ENCODE measurements at places on chromosomes 16 and 17.

DNA sequence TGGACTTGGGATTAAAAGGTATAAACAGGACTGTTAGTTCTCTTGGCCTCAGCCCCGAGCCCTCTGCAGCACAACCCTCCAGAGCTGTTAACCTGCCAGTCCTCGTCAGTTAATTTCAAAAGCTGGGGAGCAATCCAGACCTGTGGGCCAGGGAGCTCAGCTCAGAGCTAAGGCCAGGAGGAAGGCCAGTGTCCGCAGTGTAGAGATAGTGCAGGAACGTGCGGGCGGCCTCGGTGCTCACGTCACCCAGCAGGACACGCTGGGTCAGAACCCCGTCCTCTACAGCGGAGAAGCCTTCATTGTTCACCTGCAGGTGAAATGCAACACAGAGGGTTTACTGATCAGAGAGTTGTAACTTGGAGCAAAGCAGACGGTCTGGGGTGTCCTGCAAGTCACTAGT lies 15.4 kb upstream of the NLRC3 start:
- no peak for DNase-seq

DNA sequence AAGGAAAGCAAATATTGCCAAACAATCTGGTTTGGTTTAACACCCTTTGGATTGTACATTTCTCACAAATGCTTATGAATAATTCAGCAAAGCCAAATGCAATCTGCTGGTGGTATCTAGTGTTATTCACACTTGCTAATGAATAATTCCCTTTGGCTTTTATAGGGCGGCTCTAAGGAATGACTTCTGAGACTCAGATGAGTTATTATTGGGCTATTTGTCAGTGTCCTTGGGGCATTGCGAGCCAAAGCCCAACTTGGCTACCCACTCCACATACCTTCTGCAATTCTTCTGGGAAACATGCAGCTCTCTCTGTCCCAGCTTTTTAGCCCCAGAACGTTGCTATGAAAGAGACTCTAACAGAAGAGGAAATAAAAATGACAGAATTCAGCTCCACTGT lies 41.1 kb downstream of the FTO start:
- no peak for DNase-seq

DNA sequence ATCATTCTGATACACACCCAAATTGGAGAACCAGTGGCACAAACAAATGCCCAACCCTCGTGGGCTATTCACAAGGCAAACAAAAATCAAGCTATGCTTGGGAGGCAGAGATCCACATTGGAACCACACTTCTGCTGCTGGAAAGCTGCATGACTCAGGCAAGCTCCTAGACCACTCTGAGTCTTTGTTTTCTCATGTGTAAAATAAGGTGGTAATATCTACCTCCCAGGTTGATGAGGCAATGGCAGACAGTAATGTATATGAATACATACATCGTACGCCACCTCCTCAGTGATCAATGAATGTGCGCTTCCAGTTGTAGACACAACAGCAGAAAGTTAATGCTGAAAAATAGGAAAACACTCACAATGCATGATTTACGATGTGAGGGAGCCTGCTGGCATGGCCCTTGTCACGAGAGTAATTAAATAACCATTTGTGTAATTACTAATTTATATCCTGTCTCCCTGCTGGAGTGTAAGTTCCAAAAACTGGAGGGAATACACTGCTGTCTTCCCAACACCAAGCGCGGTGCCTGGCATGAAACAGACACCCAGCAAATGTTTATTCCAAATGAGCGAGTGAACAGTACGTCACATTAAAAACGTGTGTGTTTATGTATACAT lies 69.9 kb upstream of the HSBP1 start:
- no peak for DNase-seq

DNA sequence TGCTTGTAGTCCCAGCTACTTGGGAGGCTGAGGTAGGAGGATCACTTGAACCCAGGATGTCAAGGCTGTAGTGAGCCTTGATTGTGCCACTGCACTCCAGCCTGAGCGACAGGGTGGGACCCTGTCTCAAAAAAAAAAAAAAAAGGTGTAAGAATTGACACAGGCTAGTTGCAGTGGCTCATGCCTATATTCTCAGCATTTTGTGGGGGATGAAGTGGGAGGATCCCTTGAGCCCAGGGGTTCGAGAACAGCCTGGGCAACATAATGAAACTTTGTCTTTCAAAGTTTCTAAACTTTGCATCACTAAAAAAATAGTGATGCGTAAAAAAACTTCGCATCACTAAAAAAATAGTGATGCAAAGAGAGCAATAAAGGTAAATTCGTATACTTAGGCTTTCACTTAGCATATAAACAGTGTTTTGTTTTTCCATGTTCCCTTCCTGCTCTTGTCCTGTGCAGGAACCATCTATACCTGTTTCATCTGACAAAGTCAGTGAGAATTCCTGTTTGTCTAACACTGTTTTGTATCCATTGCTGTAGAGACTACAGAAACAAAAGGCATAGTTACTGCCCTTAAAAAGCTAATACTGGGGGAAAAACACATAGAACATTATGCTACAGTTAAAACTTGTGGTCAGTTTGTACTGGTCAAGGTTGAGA lies 32.1 kb downstream of the CTCF start:
- DNase-seq = no peak

- DNase-seq = no peak
These were observed 941 bp upstream of the MRPS34 start for GRCh38 chr16:1773703-1774447.

GRCh38 chr16:72536723-72537435 lies 364.9 kb upstream of the PMFBP1 start:
- no peak for DNase-seq

GRCh38 chr16:27671410-27671809 lies 121.5 kb downstream of the KATNIP start:
- DNase-seq = no peak

- no peak for DNase-seq
These were observed 42.6 kb downstream of the SOCS1 start for GRCh38 chr16:11213373-11213772.

GRCh38 chr16:74071996-74072535 lies 224.5 kb upstream of the PSMD7 start:
- DNase-seq = no peak

DNA sequence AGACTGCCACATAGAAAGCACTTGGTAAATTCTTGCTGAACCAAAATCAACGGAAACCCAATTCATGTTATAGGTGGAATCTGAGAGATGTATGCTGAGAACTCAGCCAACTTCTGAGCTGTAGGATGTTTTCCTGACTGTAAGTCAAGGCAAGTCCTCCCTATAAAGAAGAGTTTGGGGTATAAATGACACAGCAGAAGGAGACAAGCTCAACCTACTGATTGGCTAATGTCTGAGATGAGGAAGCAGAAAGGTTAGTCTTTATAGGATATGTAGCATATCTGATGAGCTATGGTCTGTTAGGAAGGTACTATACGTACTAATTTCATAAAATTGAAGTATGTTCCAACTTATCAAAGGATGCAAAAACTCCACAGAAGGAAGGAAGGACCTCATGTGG lies 99.5 kb downstream of the XYLT1 start:
- DNase-seq = no peak

DNA sequence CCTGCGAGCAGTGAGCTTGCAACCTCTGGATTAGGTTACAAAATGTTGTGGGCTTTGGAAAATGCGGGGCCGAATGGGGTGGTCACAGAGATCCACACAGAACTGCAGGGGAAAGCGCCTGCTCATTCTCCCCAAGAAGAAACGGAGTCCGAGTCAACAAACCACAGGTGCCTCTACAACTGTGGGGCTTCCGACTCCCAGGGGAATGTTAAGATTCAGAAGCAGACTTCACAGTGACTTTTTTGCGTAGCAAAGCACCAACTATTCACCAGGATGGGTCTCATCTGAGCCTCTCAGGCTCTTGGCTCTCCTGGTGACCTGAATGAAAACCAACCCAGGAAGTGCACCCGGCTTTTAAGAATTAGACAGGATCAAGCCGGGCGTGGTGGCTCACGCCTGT lies 33.7 kb downstream of the NUBP1 start:
- DNase-seq = no peak

DNA sequence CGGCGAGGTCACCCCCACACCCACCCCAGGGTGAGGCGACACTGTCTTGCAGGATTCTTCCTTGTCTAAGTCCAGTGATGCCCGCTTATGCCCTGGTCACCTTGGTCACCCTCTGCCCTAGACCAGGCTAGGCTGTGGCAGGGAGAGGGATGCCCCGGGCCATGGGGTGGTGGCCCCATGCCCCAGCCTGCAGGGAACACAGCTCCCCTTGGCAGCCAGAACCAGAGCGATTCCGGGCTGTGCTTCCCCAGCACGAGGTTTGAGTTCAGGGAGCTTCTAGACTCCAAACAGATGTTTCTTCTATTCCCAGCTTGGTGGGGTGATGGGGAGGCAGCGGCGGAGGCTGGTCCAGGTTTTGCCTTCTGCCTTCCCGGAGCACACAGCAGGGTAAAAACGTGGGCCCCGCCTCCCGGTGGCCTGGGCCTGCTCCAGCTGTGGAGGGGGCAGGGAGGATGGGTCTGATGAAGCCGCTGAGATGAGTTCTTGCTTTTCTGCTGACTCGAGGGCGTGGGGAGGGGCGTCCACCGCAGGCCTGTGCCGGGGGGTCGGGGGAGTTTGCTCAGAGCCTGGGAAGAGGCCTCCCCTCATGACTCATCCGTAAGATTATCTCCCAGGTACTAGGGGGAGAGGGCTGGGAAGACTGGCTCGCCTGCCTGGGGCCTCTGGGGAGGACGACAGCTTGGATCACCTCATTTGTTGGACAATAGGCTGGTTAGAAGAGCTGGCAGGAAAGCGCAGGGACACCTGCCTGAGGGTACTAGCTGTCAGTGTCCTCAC lies 15.4 kb downstream of the SMTNL2 start:
- no peak for DNase-seq

GRCh38 chr17:56913353-56913866 lies 439 bp downstream of the TRIM25 start:
- no peak for DNase-seq

DNA sequence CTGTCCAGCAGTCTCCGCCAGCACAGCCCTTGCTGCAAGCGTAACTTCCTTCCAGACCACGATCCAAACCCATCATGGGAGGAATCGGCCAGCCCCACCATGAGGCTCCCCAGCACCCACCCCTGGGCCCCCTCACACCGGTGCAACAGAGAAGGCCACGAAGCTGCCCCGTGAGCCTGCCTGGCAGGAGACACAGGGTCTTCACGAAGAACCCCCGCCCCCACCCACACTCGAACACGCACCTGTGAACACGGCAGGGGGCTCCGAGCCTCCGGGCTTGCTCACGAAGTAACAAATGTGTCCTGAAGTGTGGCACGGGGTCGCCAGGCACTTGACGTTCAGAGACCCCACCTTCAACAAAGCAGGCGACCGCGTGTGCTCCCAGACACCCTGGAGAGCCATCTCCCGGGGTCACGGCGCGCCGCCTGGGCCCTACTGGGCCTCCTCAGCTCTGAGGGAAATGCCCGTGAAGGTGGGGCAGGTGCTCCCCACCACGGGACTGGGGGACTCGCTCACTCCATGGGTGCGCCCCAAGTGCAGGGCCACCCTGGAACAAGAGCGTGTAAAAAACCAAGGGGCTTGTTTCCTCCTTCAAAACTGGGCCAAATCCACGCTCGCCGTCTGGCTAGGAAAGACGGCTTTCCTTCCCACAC lies 7.6 kb downstream of the HAGH start:
- DNase-seq = no peak

DNA sequence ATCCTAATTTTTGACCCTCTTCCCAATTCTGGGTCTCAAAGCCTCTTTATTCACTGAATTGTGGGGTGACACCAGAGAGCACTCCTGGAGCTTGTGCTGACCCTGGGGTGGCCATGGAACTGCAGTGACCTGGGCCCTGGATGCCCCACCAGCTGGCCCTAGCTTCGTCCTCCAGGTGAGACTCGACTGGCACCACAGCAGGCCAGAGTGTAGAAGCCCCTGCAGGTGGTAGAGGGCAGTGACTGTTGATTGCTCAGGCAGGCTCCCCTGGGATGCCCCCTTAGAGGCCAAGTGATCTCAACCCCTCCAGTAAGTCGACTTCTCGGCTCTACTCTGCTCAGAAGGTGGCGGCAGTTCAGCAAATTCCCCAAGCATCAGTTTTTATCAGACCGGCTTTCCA lies 6.4 kb downstream of the FA2H start:
- DNase-seq = no peak

GRCh38 chr16:4275861-4276260 lies 3.0 kb upstream of the TFAP4 start:
- no peak for DNase-seq

- DNase-seq = peak; percentile 87
These were observed 5.4 kb downstream of the LRRC75A start for GRCh38 chr17:16486373-16487250.

GRCh38 chr17:48123111-48123510 lies 15.5 kb downstream of the SNX11 start:
- DNase-seq = peak; percentile 69

GRCh38 chr16:69613378-69614154 lies 47.8 kb downstream of the NFAT5 start:
- DNase-seq = no peak

DNA sequence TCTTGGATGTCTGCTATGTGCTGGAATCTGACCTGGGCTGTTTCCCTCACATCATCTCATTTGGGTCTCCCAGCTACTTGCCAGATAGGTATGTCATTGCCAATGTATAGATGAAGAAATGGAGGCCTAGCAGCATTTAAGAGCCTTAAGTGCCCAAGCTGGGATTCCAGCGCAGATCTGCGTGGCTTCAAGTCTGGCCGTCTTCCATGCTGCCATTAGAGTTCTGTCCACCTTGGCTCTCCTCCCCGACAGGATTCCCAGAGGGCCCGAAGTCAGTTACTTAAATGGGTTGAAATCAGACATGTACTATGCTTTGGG lies 33.0 kb upstream of the CCR7 start:
- DNase-seq = no peak

GRCh38 chr17:8222380-8222629 lies 11.9 kb upstream of the AURKB start:
- DNase-seq = no peak

DNA sequence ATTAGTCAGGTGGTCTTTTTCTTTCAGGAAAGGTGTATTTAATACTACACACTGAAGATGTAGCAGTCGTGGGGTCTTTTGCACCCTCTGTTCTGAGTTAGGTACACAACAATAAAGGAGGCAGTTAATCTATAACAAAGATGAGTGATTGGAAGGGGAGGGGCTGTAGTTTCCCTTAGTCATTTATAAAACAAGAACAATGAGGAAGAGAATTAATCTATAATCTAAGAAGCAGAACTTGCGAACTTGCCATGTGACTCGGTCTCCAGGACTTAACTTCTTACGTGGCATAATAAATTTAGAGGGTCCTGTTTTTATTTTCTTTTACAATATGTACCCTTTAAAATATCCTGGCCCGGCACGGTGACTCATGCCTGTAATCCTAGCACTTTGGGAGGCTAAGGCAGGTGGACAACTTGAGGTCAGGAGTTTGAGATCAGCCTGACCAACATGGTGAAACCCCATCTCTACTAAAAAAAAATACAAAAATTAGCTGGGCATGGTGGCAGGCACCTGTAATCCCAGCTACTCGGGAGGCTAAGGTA lies 8.6 kb upstream of the APPBP2 start:
- no peak for DNase-seq

GRCh38 chr16:75267631-75268264 lies 16.3 kb upstream of the BCAR1 start:
- no peak for DNase-seq
